Osteoblast (primary cell): ENCODE measurements at places on chromosomes 5 and 9.

DNA sequence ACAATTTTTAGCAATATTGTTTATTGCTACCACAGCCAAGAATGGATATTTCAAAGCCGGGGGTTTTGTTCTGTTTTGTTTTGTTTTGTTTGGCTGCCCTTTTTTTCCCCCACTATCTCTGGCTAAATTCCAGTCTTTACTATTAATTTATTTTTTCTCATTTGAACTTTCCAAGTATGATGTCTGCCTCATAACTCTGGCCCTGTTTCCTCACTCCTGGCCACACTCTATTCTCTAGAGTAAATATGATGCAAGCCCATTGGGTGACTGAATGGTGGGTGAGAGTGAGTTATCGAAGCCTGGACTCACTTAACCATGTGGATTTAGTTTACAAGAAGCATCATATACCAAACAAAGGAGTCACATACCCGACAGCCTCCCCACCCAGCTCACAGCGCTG is 41.9 kb downstream of the WDR36 start:
- DNase-seq, result peak; percentile 49
- H3K27me3 ChIP-seq, result no peaks in the 10 kb centered on the region
- H3K4me3 ChIP-seq, result no peak overlapping the region
- peak overlapping the region; percentile 54 for H3K27ac ChIP-seq
- no peaks in the 10 kb centered on the region for H3K36me3 ChIP-seq
- H3K4me1 ChIP-seq, result peaks cover 62% of the 10 kb centered on the region

- no peak for DNase-seq
- H3K27me3 ChIP-seq, result no peaks in the 10 kb centered on the region
- no peak overlapping the region for H3K4me3 ChIP-seq
- H3K36me3 ChIP-seq, result no peaks in the 10 kb centered on the region
- no peaks in the 10 kb centered on the region for H3K4me1 ChIP-seq
- no peak overlapping the region for H3K27ac ChIP-seq
Observed at GRCh38 chr9:8621416-8621815, 821.8 kb upstream of the DMAC1 start.

DNA sequence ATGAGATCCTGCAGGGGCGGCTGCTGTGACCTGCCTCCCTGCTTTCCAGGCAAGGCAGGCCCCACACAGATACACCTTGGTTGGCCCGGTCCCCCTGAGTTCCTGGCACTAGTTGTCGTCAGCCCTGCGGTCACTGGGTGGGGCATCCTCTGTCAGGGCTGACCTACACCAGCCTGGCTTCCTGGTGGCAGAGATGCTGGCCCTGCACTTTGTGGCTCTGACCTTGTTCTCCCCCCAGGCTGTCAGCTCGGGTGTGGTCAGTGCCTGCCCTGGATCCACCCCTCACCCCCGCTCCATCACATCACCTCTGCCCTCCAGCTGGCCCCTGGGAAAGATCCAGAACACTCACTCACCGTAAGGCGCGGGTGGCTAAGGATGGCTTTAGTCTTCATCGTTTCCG is 74.1 kb downstream of the PHF2 start:
- peaks cover 26% of the 10 kb centered on the region for H3K36me3 ChIP-seq
- peak; percentile 77 for DNase-seq
- H3K4me3 ChIP-seq, result no peak overlapping the region
- H3K27ac ChIP-seq, result no peak overlapping the region
- H3K4me1 ChIP-seq, result no peaks in the 10 kb centered on the region

GRCh38 chr5:158908425-158909220 is 191.1 kb downstream of the EBF1 start:
- H3K4me1 ChIP-seq, result peaks cover 25% of the 10 kb centered on the region
- H3K36me3 ChIP-seq, result no peaks in the 10 kb centered on the region
- no peak for DNase-seq
- no peaks in the 10 kb centered on the region for H3K27me3 ChIP-seq
- H3K4me3 ChIP-seq, result no peak overlapping the region
- H3K27ac ChIP-seq, result no peak overlapping the region

- H3K27ac ChIP-seq, result no peak overlapping the region
- no peaks in the 10 kb centered on the region for H3K36me3 ChIP-seq
- H3K27me3 ChIP-seq, result no peaks in the 10 kb centered on the region
Observed at GRCh38 chr9:111815285-111816070, 20.7 kb upstream of the SHOC1 start.

DNA sequence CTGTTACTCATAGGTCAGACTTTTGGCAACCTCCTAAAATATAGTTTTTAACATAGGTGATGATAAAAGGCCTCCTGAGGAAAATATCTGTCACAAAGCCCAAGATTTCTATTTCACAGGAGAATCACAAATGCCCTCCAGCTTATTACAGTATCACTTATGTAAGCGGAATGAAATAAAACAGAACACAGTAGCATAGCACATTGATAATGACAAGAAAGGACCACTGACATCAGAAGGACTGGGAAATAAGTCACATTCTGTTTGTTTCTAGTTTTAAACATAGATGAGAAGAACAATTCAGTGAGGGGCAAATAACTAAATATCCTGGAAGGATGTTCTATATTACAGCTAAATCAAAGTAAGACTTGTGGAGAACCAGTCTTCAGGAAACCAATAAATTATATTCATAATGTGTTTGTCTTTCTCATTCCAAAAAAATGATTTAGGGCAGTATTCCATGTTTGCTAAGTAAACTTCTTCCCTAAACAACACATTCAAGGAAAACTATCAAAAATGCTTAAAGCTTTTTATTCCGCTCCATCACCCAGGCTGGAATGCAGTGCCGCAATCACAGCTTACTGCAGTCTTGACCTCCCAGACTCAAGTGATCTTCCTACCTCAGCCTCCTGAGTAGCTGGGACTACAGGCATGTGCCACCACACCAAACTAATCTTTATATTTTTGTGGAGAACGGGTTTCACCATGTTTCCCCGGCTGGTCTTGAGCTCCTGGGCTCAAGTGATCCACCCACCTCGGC is 20.8 kb upstream of the CTNNAL1 start:
- no peak overlapping the region for H3K4me3 ChIP-seq
- no peaks in the 10 kb centered on the region for H3K27me3 ChIP-seq
- DNase-seq, result no peak
- H3K36me3 ChIP-seq, result peaks cover 18% of the 10 kb centered on the region
- H3K27ac ChIP-seq, result peak overlapping the region; percentile 41

DNA sequence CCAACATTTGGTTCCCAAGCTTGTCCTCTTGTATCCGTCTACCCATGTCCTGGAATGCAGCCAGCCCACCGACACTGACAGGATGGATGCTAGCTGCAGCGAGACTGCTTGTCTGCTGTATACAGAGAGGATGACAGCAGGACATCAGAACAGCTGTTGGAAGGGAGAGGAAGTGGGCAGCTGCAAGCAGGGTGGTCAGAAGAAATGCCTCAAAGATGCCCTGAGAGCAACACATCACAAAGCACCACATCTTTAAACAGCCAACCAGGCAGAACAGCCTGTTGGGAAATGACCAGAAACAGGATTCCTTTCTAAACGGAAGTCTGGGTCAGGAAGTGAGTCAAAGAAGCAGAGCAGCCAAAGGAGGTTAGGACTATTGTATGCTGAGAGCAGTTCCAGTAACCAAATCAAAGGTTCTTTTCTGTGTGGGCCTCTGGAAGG is 219.1 kb downstream of the NDUFS4 start:
- H3K36me3 ChIP-seq, result no peaks in the 10 kb centered on the region
- peak overlapping the region; percentile 31 for H3K4me3 ChIP-seq
- no peaks in the 10 kb centered on the region for H3K27me3 ChIP-seq
- peak; percentile 86 for DNase-seq
- H3K27ac ChIP-seq, result no peak overlapping the region

- H3K4me1 ChIP-seq, result peaks cover 10% of the 10 kb centered on the region
- DNase-seq, result no peak
- peak overlapping the region; percentile 31 for H3K27ac ChIP-seq
Observed at GRCh38 chr5:72202331-72202825, 95.1 kb downstream of the MAP1B start.
